HepG2 (cell line): ENCODE measurements at places on chromosomes 12 and 14.
A peak's percentile ranks its signal among the peaks of the same experiment; 100 is the strongest.

DNA sequence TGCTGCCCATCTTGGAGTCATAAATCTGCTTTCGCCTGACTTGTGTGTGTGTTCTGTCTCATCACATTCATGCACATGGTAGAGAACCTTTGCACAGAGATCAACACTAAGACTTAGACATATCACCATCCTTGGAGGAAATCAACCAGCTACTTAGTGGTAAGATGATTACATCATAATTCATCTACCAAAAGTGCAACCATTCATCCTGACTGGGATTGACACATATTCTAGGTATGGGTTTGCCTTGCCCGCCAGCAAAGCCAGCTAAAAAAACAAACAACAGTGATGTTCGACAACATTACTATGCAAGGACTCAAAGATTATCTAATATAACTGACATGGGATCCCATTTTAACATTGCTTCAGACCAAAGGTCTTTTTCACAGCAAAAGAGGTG lies 228.7 kb downstream of the NUAK1 start:
- H3K27ac ChIP-seq = no peak overlapping the region
- no peak overlapping the region for H3K4me3 ChIP-seq
- no peaks in the 10 kb centered on the region for H3K36me3 ChIP-seq
- H3K27me3 ChIP-seq = no peaks in the 10 kb centered on the region

DNA sequence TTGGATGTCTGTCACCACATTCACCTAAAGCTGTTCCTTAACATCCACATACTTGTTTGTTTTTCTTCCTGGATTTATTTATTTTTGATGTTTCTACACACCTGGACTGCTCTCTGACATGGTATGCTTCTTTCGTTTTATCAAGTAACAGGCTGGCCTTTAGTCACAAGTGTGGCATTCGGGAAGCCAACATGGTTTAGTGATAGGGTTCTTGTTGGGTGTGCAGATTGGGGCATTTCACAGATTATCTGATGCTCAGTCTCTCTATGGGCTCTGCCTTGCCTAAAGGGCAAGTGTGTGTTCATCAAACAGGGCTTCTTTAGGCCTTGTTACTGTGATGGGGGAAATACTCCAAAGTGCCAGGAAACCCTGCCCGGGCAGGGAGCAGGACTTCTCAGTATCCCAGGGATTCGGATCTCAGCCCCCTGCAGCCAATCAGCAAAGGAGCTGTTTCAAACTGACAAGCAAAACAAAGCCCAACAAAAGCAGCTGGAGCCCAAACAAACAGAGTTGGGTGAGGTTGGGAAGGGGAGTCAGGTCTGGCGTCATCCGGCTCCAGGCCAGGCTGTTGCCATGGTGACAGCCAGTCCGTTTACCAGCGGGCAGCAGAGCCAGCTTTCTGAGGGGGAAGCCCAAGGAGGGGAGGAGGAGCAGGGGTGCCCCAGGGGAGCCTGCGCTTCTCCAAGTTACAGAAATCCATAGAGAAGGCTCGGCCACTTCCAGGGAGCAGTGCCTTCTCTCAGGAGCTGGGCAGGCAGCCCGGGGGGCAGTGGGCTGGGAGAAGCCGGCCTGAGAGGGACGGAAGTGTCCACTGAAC lies 31.9 kb downstream of the FOS start:
- H3K36me3 ChIP-seq = no peaks in the 10 kb centered on the region
- no peak overlapping the region for H3K27ac ChIP-seq
- DNase-seq = no peak
- peaks cover 4% of the 10 kb centered on the region; the same call in 1 of the 3 replicates for H3K27me3 ChIP-seq
- H3K4me3 ChIP-seq = no peak overlapping the region

DNA sequence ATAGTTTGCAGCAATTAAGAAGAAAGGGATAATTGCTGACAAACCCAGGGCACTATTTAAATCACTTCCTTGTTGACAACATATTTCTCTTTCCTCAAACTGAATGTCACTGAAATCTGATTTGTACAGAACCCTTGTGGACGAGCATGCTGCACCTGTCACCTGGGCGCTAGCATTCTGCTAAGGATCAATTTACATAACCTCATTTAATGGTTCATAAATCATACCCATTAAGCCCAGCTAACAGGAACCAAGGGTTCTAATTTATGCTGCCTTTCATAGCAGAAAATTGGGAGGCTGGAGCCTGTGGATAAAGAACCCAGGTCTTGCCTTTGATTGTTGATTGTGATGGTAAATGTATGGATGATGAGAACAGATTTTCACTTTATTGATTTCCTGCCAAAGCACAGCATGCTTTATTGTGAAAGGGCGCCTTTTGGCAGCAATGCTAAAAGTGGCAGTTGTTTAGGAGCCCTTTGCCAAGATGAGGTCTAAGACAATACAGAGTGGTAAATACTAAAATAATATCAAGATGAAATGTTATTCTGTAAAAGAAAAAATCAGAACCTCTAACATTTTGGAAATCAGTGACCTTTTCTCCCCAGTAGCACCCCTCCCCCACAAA lies 95.4 kb downstream of the NKX2-1 start:
- no peaks in the 10 kb centered on the region for H3K27me3 ChIP-seq
- no peak for DNase-seq
- no peaks in the 10 kb centered on the region for H3K36me3 ChIP-seq
- H3K4me1 ChIP-seq = no peaks in the 10 kb centered on the region
- H3K4me3 ChIP-seq = no peak overlapping the region
- no peak overlapping the region for H3K27ac ChIP-seq

GRCh38 chr14:85622106-85622505 lies 92.2 kb downstream of the FLRT2 start:
- no peaks in the 10 kb centered on the region for H3K27me3 ChIP-seq
- DNase-seq = no peak
- H3K4me3 ChIP-seq = no peak overlapping the region
- no peaks in the 10 kb centered on the region for H3K4me1 ChIP-seq

DNA sequence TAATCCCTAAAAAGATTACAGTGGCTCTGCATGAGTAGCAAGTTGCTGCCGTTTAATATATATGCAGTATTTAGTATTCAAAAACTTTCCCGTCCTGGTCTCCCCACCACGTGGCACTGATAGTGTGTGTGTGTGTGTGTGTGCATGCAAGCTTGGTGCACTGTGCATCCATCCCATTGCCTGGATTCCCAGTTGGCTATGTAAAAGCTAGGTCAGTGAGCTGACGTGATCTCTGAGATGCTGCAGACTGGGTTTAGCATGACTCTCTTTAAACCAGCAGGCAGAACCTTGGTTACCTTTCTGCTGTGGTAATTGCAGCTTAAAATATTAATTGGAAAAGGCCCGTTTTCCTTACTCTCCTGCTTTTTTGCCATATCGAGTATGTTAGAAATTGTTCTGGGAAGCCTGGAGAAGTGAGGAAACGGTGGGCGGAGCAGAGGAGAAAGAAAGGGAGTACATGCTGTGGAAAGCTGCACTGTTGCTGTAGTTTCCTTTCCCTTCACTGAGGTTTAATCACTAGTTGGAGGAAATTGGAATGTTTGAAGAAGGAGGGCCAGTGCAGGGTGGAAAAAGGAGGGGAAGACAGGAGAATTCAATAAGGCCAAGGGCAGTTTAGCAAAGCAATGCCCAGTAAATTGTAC lies 4.0 kb upstream of the CNTN1 start:
- H3K27me3 ChIP-seq = no peaks in the 10 kb centered on the region
- H3K4me3 ChIP-seq = no peak overlapping the region
- no peaks in the 10 kb centered on the region for H3K4me1 ChIP-seq
- no peaks in the 10 kb centered on the region for H3K36me3 ChIP-seq
- DNase-seq = no peak

GRCh38 chr12:47729233-47729632 lies 3.9 kb upstream of the ENDOU start:
- no peaks in the 10 kb centered on the region for H3K36me3 ChIP-seq
- H3K27me3 ChIP-seq = peaks cover 4% of the 10 kb centered on the region; the same call in 1 of the 2 replicates
- no peak overlapping the region for H3K4me3 ChIP-seq

DNA sequence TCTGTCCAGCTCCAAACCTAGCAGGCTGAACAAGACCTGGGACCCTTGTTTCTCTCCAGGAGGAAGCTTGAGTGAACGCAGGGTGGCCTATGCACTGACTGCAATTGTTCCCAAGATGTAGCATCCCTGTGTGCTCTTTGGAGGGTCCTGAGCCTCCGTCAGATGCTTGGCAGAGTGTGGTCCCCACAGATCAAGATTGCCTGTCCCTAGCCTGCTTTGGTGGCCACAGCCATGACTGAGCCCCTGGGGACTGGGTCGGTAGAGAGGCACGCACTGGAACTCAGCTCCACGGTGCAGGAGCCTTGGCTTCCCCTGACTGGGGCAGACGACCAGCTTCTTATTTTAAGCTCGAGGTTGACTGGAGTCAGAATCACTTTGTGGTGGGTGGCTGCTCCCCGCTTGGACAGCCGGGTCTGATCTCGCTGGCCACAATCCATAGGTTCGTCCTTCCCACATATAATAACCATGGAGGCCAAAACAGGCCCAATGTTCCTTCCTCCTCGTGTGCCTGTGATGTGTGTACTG lies 97.8 kb downstream of the LGMN start:
- DNase-seq = no peak
- no peak overlapping the region for H3K27ac ChIP-seq
- no peaks in the 10 kb centered on the region for H3K4me1 ChIP-seq
- no peaks in the 10 kb centered on the region for H3K27me3 ChIP-seq
- no peak overlapping the region for H3K4me3 ChIP-seq

DNA sequence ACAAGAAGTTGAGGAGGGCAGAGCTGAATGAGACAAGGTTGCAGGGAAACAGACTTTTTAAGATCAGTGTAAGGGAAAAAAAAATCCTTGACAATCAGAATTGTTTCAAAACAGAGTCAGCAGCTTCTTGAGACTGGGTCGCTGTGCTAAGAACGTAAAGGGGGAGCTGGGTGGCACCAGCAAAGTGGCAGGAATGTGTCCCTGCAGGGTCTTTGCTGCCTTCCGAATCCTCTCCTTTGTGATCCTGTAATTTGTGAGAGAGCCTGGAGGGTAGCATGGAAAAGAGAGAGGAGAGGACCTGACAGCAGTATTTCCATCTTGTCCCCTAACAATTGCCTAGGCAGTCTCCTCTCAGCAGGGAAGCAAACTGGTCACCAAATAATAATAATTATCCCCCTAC lies 472.8 kb downstream of the RGS6 start:
- H3K4me1 ChIP-seq = no peaks in the 10 kb centered on the region
- H3K27ac ChIP-seq = no peak overlapping the region
- H3K4me3 ChIP-seq = no peak overlapping the region
- no peaks in the 10 kb centered on the region for H3K36me3 ChIP-seq

- H3K4me1 ChIP-seq = peaks cover 51% of the 10 kb centered on the region
- H3K4me3 ChIP-seq = no peak overlapping the region
- no peaks in the 10 kb centered on the region for H3K36me3 ChIP-seq
- no peaks in the 10 kb centered on the region; the same call in 1 of the 2 replicates for H3K27me3 ChIP-seq
- no peak for DNase-seq
These were observed 85.4 kb downstream of the ZFP36L1 start for GRCh38 chr14:68707482-68707881.

DNA sequence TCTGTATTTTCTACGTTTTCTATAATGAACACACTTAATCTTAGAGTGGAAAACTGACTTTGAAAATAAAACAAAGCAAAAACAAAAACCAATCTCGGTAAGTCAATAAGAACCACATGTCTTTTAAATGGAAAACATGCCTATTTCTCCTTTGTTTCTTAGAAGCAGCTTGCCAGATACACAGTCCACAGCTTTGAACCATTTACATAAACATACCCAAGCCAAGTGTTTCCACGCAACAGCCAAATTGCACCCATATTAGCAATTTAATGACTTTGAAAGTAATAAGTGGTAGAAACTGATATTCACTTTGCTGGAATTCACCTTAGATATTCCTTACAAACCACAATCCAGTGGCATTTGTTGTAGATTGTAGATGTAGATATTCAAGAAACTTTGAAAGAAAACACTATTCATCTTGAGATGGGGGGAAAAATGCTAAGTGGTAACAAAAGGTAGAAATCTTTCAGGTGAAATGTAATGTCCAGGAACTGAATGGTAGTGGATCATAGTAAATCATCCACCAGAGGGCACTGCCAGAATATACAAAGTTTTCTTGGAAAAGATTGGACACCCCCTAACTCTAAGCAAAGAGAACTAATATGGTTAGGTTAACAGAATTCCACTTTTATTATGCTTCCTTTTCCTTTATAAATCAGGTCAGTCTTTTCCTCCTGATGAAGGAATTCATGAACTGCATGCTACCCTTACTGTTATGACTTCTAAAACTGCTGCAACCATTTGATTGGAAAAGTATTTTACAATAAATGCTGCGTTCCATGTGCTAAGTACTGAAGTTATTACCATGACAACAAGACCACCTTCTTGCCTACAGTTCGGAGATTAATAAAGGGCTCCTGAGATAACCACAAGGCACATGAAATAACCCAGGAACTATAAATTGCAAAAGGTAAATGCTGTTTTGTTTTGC lies 69.8 kb downstream of the RERG start:
- H3K4me1 ChIP-seq = no peaks in the 10 kb centered on the region
- DNase-seq = peak; percentile 5
- no peak overlapping the region for H3K27ac ChIP-seq
- H3K27me3 ChIP-seq = 0 out of 3 replicates have a peak, but pooled peaks cover 3% of the 10 kb centered on the region
- H3K36me3 ChIP-seq = no peaks in the 10 kb centered on the region

DNA sequence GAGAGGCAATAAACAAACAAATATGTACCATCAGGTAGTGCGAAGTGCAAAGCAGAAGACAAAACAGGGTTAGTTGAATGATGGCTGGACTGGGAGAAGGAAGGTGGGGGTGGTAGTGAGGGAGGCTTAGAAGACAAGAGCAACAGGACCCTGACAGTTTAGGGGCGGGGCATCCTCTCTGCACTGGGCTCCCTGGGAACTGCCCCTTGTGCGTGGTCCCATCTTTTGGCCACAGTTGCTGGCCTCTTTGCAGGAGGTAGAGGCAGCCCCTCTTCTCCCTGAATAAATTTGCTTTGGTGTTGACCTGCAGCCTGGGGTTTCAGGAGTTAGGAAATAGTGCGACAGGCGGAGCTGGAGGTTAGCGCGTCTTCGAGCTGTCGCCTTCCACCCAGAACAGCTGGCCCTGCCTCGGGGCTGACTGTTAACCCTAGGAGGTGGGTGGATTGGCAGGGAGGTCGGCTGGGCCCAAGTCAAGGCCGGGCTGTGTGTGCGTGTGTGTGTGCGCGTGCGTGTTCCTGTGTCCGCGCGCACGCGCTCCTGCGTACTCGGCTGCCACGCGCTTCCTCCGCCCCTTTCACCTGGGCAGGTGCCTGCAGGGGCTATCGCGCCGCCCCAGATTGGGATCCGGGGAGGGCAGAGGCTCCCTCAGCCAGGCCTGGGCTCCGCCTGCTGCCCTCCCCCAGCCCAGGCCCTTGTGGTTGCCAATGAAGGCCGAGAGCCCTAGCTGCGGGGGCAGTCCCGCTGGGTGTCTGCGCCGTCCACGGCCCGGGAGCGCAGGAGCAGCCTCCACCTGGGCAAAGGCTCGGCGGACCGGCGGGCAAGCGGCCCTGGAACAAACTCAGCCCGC lies 180.8 kb downstream of the ADCK1 start:
- no peak overlapping the region for H3K27ac ChIP-seq
- no peaks in the 10 kb centered on the region for H3K36me3 ChIP-seq
- H3K4me3 ChIP-seq = no peak overlapping the region

DNA sequence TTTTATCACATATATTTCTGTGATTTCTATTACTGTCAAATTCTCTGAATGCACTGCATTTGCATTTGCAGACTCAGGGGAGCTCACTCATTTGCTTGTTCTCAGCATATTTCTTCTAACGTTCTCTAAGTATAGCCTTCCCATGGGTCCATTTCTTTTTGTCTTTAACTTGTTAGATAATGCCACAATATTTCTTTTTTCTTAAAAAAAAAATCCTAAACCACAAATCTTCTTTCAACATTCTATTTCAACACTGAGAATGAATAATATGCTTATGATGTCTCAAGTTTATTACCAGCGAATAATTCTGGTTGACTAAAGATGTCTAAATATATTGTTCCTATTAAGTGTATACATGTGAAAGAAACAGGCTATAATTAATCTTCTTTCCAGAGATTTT lies 200.2 kb downstream of the ANO6 start:
- H3K4me1 ChIP-seq = no peaks in the 10 kb centered on the region
- no peaks in the 10 kb centered on the region for H3K27me3 ChIP-seq
- no peak overlapping the region for H3K4me3 ChIP-seq
- no peak for DNase-seq
- H3K36me3 ChIP-seq = peaks cover 21% of the 10 kb centered on the region
